NCI-H345 (cell line): ENCODE measurements at places on chromosomes 16 and 17.

DNA sequence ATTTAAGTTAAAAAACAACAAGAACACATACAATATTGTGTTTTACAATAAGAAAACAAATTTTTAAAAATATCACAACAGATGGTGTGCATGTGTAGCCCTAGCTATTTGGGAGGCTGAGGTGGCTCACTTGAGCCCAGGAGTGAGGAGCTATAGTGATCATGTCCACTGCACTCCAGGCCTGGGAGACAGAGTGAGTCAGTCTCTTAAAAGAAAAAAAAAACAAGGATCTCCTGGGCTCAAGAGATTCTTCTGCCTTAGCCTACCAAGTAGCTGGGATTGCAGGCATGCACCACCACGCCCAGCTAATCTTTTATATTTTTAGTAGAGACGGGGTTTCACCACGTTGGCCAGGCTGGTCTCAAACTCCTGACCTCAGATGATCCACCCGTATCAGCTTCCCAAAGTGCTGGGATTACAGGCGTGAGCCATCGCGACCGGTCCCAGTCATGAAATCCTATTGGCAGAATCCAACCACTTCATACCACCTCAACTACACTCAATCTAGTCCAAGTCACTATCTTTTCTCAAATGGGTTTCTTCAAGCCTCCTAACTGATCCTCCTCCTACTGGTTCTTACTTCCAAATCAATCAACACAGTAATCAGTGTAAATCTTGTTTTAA lies 55.0 kb downstream of the STH start:
- DNase-seq: no peak

DNA sequence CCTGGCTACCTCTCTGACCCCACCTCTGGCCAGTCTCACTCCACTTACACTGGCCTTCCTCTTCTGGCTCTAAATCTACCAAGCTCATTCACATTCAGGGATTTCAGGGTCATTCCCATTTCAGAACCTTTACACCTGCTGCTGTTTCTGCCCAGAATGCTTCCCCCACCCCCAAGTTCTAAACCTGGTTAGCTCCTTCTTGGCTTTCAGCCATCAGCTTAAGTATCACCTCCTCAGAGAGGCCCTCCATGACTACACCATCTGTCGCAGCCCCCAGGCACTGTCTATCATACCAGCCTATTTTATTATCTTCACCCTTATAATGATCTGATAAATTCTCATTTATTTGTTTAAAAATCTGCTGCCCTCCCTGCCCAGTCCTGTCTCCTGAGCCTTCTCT lies 23.3 kb upstream of the NGFR start:
- no peak for DNase-seq

GRCh38 chr17:38354466-38354865 lies 2.8 kb downstream of the SOCS7 start:
- DNase-seq: no peak

GRCh38 chr17:65099475-65099874 lies 37.7 kb upstream of the RGS9 start:
- no peak for DNase-seq

DNA sequence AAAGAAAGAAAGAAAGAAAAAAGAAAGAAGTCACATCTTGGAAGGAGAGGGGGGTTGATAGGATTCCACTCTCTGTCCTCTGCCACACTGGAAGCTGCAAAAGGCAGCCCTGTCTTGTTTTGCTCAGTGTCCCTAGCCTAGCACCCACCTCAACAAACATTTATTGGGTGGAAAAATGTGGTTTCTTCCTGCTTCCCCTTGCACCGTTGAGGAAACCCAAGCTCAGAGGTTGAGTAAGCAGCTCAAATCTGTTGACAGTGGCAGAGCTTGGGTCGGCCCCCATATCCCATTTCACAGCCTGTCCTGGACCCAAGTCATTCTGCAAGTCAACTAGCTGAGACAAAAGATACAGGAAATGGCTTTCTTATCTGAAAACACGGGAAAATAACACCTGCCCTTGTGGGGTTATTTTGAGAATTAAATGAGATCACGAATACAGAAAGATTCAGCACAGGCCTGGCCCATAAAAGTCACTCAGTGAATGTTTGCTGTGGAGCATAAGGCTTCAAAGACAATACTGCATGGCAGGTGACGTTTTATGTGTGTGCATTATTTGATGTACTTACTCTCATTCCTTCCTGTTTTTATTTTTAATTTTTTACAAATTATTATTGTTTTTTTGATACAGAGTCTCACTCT lies 63.6 kb downstream of the SCNN1B start:
- DNase-seq: no peak

DNA sequence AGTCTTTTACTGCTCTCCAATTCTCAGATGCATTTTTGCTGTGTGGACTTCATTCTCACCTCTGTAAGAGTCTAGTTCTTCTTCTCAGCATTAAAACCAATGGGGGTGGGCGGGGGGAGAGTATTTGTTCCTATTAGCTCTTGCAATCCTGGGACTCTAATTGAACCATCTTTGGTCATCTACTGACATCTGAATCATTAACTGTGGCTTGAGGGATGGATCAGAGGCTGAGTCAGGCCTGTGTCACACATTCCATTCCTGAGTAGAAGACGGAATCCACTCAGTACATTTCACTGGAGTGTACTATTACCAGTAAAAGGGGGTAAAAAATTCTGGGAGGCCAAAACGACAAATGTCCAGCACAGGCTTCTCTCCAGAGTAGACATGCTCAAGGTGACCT lies 12.8 kb upstream of the ZNF23 start:
- DNase-seq: no peak

- no peak for DNase-seq
Measured at GRCh38 chr17:56502120-56502654, 91.3 kb upstream of the NOG start.

GRCh38 chr16:86768999-86769398 lies 190.7 kb downstream of the FOXL1 start:
- DNase-seq: no peak

GRCh38 chr16:53789137-53789536 lies 85.2 kb downstream of the FTO start:
- no peak for DNase-seq

GRCh38 chr17:64448665-64449512 lies at the start of gene MILR1:
Gene MILR1 (plus strand): TSS chr17:64449115. CDS start chr17:64449169, 54 bp downstream.
- no peak for DNase-seq

GRCh38 chr16:83930730-83931500 lies 22.1 kb upstream of the OSGIN1 start:
- no peak for DNase-seq

DNA sequence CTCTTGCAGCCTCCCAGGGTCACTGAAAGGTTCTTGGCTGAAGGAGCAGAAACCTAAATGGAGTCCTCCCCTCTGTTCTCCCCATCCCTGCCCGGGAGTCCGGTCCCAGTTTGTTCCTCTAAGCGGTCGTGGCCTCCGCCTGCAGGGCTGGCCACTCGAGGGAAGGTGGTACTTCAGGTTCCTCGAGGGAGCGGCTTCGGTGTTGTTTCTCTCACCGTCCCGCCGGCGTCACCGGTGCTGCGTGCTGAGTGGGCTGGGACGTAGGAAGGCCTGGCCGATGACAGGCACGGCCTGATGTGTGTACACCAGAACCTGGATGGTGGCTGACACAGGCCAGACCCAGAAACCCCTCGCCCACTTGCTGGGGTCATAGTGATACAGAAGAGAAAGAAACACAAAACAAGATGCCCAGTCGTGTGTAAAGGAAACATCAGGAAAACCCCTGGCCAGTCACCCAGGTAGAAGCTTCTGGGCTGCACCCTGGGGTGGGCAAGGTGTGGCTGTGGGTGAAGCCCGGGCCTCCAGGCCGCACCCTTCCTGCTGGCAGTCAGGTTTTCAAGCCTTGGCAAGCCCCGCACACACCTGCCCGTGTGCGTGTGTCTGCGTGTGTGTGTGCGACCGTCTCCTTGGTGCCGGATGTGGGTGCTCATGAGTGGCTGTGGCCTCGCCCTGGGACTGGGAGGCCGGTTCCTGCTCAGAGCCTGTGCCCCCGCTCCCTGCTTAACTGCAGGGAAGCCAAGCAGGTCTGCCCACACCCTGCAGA lies 52.0 kb downstream of the BAIAP2 start:
- DNase-seq: no peak

DNA sequence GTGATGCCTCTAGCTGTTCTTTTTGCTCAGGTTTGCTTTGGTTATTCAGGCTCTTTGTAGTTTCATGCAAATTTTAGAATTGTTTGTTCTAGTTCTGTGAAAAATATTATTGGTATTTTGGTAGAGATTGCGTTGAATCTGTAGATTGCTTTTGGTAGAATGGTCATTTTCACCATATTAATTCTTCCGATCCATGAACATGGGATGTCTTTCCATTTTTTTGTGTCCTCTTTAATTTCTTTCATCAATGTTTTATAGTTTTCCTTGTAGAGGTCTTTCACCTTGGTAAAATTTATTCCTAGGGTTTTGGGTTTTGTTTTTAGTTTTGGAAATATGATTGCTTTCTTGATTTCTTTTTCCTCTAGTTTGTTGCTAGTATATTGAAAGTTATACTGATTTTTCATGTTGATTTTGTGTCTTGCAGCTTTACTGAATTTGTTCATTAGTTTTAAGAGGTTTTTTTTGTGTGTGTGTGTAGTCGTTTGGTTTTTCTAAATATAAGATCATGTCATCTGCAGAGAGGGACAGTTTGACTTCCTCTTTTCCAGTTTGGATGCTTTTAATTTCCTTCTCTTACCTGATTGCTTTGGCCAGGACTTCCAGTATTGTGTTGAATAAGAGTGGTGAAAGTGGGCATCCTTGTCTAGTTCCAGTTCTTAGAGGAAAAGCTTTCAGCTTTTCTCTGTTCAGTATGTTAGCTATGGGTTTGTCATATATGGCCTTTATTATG lies 42.4 kb downstream of the NSRP1 start:
- no peak for DNase-seq

GRCh38 chr16:4523686-4524085 lies 14.9 kb downstream of the CDIP1 start:
- no peak for DNase-seq

DNA sequence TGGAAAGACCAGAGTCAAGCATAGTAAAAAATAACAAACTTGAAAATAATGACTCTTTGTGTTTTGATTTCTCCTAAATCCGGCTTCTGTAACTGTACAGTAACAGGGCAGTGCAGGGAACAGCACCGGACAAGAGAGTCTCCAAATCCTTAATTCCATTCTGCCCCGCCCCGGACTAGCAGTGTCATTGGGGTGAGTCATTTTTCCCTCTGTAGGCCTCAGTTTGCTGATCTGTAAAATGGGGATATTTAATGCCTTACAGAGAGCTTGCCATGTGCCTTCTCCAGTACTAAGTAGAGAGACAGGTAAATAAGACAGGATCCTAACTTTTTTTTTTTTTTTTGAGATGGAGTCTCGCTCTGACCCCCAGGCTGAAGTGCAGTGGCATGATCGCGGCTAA lies 83.6 kb upstream of the TBC1D3K start:
- no peak for DNase-seq

- DNase-seq: no peak
Measured at GRCh38 chr16:12461201-12461600, 342.5 kb downstream of the CPPED1 start.

- no peak for DNase-seq
Measured at GRCh38 chr17:62994931-62995330, 28.9 kb downstream of the TANC2 start.

DNA sequence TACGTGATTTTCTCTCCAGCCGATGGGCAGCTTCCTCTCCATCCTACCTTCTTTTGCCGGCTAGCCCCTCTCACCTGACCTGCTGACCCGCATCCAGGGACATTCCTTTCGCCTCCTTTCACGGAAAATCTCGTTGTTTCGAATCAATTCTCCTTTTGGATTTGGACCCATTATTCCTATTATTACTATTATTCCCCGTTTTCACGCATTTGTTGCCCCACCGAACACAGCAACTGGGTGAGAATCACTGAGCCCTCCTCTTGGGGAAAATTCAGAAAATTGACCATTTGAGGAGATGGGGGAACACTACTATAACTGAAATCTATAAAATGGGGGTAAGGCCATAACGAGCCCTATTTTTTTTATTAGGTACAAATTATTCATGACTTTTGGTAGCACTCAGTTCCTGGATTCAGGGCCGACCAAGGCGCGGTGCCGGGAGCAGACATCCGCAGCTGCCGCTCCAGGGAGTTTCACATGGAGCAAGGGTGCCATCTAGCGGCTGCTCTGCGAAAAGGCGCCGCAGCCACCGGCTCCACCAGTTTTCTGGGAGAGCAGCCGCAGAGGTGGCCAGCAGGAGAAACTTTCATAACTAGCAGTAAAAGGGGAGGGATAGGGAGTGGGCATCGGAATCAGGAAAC lies 3.3 kb upstream of the HOXB8 start:
- peak; percentile 79 for DNase-seq

- DNase-seq: no peak
Measured at GRCh38 chr17:69495787-69496186, 81.3 kb downstream of the MAP2K6 start.

DNA sequence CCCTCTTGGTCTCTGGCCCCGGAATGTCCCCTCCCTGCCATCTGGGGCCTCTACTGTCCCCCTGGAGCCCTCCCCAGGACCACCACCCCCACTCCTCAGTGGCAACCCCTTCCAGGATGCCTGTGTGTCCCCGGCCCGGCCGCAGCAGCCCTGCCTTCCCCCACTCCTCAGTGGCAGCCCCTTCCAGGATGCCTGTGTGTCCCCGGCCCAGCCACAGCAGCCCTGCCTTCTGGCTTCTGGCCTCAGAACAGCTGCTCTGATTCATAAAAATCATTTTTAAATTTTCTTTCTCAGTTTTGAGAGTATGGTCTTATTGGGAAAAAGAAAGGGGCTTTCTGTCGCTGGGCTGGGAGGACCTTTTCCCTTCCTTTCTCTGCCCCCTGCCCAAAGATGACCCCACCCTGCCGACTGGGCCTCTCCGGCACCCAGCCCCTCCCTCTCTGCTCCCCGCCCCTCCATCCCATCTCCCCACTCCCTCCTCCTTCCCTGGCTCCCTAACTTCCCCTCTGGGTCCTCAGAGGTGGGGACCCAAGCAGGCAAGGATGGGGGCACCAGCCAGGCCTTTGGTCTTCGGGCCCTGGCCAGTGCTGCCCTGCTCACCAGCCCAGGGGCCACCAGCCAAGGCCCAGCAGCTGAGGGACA lies 40.5 kb downstream of the BAHCC1 start:
- DNase-seq: no peak

DNA sequence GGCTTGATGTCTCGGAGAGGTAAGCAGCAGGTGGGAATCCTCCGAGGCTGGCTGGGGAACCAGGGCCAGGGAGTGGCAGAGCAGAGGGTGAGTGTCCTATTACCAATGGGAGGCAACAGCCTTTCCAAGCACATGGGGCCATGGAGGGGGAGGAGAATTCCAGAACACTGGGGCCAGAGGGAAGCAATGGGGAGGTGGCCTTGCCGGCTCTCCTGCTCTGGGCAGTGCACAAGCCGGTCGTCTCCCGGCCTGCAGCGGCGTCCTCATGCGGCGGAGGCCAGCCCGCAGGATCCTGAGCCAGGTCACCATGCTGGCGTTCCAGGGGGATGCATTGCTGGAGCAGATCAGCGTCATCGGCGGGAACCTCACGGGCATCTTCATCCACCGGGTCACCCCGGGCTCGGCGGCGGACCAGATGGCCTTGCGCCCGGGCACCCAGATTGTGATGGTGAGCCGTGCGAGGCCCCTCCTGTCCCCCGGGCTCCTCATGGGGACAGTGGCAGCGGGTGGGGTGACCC lies 21.9 kb downstream of the SGSH start:
- DNase-seq: no peak

DNA sequence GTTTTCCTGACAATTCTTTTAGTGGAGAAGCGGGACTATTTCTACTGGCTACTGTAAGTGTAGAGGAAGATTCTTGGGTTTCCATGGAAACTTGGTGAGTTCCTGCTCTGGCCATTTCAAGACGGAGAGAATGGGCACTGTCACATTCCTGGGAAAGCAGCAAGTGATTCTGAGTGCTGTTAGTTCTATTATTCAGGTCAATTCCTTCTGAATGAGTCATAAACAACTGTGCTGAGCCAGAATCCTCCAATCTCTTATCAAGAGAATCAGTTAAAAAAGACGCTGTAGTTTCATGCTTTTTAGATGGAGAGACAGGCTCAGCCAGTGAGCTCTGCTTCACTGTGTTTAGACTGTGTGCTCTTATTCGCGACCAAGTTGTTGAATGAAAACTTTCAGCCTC lies 19.6 kb downstream of the AKAP10 start:
- no peak for DNase-seq
